NCI-H524 (cell line): ENCODE measurements at places on chromosomes 4 and X.
A peak's percentile ranks its signal among the peaks of the same experiment; 100 is the strongest.

- no peak for DNase-seq
Observed at GRCh38 chrX:155778844-155779553, 102.1 kb upstream of the VAMP7 start.

- peak; percentile 9 for DNase-seq
Observed at GRCh38 chr4:93731456-93731855, 97.1 kb upstream of the ATOH1 start.

GRCh38 chr4:56840559-56840958 lies 19.1 kb upstream of the SPINK2 start:
- DNase-seq: no peak

GRCh38 chr4:85681221-85681657 lies 206.3 kb downstream of the ARHGAP24 start:
- no peak for DNase-seq

- DNase-seq: no peak
Observed at GRCh38 chr4:110245577-110245976, 47.2 kb upstream of the ELOVL6 start.

- no peak for DNase-seq
Observed at GRCh38 chrX:131365766-131366165, 76.7 kb upstream of the IGSF1 start.

- DNase-seq: peak; percentile 24
Observed at GRCh38 chr4:161249779-161250440, 913.9 kb downstream of the FSTL5 start.

GRCh38 chr4:113810906-113811305 lies 49.4 kb upstream of the CAMK2D start:
- no peak for DNase-seq

DNA sequence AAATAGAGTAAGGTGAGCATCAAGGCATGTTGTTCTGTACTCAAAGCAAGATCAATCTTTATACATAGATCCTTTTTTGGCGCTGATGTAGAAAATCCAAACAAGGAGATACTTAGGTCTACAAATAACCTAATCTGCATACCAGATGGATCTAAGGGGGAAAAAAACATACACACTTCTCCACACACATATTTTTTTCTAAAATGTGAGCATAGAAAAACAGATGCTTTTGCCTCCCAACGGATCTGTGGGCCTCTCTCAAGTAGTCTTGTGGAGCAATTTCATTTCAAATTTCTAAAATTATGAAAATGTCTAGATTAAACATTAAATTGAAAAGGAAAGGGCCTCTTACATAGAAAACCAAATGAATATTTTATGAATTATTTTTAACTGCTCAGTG lies 166.1 kb downstream of the GRIA3 start:
- no peak for DNase-seq

- no peak for DNase-seq
Observed at GRCh38 chrX:24846550-24847150, 152.9 kb downstream of the POLA1 start.

- no peak for DNase-seq
Observed at GRCh38 chr4:40121515-40121914, 64.9 kb downstream of the N4BP2 start.

DNA sequence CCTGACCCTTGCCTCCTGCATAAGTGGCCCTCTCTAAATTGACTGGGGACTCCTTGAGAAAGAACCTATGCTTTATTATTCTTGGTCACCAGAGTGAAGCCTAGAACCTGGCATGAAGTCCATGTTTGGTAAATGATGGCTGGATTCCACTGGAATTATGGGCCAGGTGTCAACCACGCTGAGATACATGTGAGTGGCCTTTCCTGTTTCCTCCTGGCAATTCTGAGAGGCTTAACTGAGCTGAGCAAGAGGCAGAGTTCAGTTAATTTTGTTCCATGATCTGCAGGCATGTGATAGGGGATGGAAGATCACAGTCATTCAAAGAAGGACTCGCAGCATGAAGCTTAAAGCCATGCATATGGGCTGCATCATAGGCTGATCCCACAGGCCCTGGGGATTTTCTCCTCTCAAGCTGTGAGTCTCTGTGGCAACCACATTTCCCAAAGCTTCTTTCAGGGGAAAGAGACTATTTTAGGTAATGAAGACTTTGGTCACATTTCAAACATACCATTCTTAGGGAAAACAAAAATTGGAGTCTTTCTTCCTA lies 69.4 kb upstream of the CLNK start:
- DNase-seq: no peak

GRCh38 chr4:91057871-91058270 lies 930.7 kb downstream of the CCSER1 start:
- DNase-seq: no peak

- no peak for DNase-seq
Observed at GRCh38 chr4:115356176-115356575, 242.8 kb upstream of the NDST4 start.

DNA sequence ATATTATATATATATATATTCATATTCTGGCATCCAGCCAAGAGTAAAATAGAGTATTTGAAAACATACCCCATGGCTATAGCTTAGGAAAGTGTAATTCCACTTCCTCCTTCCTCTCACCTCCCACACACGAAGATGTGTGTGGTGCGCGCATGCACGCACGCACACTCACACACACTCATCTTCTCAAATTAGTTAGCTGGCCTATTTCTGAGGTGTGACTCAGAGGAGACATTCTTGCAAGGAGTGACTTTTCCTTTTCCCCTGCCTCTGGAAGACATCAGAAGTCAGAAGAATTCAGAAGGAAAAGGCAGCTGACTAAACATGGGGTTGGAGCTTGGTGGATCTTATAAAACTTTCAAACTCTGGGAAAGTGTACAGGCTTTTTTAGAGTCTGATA lies 8.8 kb downstream of the ENPEP start:
- no peak for DNase-seq

DNA sequence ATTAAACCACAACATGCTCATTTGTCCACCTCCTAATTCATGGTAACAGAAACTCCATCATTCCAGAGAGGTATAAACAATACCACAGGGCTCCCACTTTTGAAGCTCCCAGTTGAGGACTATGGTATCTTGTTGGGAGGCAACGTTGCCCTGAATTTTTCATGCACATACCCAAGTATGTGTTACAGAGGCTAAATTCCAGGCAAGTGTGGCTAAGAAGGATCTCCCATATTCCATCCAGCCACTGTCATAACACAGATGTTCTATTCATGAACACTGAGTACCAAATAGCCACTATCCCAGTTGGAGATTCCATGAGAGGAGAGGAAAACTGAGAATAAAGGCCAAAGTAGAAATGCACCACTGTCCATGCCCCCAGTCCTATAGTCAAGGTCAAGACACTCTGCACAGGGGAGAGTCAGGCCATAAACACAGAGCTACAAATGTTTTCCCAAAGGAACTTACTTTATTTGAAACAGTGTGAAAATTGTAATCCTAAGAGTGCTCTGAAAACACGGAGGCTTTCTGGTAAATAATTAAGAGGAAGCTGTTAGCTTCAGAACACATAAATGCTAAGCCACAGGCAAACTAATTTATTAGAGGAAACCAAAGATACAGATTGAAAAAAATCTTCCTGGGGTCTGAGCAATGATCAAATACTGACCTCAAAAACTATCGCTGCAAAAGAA lies 42.4 kb upstream of the TMPRSS11B start:
- DNase-seq: no peak

- DNase-seq: no peak
Observed at GRCh38 chr4:149604827-149605226, 210.8 kb downstream of the IQCM start.

- peak; percentile 54 for DNase-seq
Observed at GRCh38 chrX:47311932-47312774, 58.2 kb upstream of the ZNF157 start.

- DNase-seq: no peak
Observed at GRCh38 chr4:14844061-14844460, 158.2 kb upstream of the CPEB2 start.

GRCh38 chr4:73676136-73676535 lies 55.9 kb upstream of the RASSF6 start:
- DNase-seq: no peak

DNA sequence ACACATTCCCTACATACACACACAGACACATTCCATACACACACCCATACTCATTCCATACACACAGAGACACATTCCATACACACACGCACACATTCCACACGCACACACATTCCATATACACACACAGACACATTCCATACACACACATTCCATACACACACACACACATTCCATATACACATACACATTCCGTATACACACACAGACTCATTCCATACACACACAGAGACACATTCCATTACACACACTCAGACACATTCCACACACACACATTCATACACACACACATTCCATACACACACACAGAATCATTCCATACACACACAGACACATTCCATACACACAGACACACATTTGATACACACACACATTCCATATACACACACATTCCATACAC lies 15.2 kb downstream of the LINC00632 start:
- DNase-seq: no peak
